ENCODE measurements at places on chromosomes 4 and X.
A peak's percentile ranks its signal among the peaks of the same experiment; 100 is the strongest.

DNA sequence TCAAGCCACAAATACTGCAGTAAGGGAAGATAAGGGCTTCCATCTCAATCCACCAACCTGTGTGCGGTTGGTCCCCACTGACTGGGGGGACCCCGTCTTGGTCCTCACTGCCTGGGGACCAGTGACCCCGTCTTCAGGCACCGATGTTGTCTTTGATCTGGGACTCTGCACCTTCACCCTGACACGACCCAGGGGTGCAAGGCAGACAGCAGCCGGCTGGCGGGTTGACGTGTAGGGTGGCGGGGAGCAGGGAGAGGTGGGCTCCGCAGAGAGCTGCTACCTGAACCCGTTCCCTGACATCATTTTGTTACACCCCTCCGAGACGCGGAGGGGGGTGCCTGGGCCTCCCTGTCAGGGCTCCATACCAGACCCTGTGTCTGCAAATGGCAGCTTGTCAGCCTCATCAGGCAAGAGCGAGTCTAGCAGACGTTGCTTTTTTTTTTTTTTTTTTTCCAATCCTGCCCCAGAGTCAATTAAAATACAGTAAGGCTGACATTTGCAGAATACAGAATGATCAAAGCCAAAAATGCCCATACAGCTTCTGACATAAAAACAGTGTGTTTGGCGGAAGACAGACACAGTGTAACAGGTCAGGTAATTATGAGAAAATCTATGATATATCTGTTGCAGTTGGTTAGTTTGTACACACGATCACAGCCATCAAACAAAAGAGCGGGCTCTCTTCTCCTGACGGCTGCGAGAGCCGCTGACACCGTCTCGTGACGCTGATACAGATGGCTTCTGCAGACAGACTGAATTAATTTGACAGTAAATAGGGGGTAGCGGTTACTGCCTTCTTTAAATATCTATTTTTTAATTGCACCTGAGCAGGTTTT is 118.6 kb downstream of the CRLF2 start:
- no peak for DNase-seq

- DNase-seq, result no peak
These were observed 2.0 kb upstream of the PDK3 start for GRCh38 chrX:24463077-24463476.

GRCh38 chr4:20311856-20312255 is 60.2 kb downstream of the SLIT2 start:
- DNase-seq, result no peak

- DNase-seq, result no peak
These were observed 981 bp upstream of the PITX2 start for GRCh38 chr4:110623718-110624397.

DNA sequence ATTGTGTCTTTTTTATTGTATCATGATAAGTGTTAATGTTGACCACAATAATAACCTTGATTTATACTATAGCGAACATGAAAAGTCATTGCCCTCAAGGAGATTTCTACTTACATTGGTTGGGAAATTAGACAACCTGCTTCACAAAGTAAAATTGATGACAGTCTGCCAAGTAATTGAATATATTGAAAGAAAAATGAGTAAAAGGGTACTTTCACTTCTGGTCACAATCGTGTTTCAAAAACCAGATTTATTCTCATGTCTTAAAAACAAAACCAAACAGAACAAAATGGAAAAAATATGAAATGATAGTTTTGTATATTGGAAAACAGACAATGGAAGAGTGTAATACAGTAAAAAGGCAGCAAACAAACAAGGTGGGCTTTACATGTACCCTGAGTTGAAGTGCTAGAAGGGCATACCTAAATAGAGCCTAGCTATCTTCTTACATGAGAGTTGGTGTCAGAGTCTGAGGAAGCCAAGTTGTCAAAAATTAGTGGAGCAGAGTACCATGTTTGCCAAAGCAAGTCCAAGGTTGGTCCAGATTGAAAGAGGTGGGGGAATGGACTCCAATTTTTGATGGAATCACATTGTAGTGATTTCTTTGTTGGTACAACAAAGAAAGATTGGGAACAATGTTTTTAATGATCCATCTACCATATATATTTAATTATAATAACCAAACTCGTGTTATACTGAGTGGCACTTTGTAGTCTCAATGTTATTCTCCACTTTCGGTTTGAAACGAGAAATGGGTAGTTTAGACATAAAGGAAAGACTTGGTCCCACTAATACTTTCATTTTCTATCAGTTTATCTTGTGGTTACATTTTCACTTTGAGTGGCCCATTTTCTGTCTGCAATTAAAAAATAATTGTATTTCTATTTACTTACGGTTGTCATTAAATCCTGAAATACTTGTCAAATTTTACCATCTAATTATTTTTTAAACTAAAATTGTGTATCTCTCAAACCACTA is 775.6 kb downstream of the STIM2 start:
- no peak for DNase-seq

GRCh38 chrX:14003028-14003427 is 26.7 kb downstream of the GEMIN8 start:
- no peak for DNase-seq

DNA sequence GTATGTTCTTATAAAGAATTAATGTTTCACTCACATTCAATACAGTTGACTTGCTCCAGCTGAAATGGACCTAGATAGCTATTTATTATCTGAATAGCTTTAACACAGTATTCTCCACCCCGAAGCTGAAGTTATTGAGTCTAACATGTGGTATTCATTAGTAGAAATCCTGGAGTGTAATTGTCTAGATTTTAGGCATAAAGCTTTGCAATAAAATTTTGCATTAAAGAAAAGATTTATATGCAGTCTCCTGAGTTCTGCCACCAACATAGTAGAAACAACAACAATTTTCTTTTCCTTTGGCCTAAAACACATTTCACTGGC is 90.2 kb upstream of the DCLK2 start:
- no peak for DNase-seq

GRCh38 chrX:154443479-154443910 is 446 bp upstream of the FAM50A start:
- DNase-seq, result no peak

DNA sequence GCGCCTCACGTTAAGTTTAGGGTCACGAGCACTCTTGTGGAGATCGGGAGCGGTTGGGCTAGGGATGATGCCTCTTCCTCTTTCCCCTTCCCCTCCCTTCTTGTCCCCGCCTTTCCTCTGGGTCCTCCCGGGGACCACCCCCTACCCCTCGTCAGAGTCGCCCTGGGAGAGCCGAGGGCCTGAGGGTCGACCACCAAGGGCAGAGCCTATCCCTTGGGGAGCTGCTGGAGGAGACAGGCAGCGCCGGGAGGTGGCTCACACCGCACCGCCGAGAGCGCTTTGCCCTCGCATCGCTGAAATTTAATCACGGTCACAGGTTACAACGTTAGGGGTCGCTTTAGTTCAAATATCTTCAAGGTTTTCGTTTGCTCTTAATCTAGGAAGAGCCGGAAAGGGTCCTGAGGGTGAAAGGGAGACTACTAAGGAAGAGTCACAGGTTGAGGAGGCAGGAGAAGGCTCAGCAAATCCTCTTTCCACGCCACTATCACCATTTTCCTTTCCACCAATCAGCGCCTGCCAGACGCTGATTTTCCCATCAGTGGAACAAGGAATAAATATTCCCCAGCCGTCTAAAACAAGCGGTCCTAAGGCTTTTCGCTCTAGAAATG is 528 bp upstream of the SNCA start:
- DNase-seq, result no peak

DNA sequence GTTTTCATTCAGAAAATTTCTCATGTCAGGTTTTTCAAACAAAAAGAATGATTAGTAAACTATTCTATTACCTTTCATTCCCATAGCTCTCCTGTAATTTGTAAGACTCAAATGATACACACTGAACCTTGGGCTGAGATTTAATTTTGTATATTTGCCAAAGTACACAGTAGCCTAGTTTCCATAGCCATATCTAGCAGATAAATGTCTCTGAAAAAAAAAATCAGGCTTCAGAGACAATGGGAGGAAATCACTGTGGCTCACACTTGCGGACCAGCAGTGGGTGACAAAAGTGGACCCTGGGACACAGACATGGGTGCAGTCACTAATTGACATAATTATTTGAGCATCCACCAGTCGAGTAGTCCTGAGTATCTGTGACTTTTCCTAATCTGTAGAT is 46.6 kb downstream of the MAOA start:
- DNase-seq, result no peak

GRCh38 chr4:16045687-16046086 is 38.1 kb downstream of the PROM1 start:
- no peak for DNase-seq

- no peak for DNase-seq
These were observed 614.8 kb upstream of the TECRL start for GRCh38 chr4:65023883-65024670.

DNA sequence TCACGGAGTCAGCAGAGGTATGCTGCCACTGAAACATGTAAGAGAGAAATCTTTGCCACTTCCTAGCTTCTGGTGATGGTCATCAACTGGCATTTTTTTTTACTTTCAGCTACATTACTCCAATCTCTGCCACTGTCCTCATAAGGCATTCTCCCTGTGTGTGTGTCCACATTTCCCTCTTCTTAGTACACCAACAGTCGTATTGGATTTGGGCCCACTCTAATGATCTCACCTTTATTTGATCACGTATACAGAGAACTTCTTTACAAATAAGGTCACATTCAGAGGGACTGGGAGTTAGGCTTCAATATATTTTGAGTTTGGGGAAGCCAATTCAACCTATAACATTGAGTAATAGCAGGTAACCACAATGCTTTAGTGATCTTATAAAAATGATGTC is 649.1 kb downstream of the GRID2 start:
- DNase-seq, result no peak

DNA sequence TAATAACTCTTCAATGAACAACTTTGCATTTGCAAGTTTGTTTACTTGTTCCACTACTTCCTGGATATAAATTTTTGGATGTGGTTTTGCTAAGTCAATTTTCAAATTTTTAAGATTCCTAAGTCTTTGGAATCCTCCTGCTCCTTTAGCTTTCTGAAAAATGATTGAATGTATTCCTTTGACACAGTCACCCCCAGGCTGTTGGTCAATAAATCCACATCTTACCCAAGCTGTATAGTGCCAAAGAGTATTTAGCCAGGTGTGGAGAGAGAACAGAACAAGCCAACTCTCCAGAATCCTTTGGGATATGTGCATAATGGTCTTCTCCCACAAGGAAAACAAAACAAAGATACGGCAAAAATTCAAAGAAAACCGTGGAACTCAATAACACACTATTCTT is 56.9 kb upstream of the INTU start:
- DNase-seq, result no peak

DNA sequence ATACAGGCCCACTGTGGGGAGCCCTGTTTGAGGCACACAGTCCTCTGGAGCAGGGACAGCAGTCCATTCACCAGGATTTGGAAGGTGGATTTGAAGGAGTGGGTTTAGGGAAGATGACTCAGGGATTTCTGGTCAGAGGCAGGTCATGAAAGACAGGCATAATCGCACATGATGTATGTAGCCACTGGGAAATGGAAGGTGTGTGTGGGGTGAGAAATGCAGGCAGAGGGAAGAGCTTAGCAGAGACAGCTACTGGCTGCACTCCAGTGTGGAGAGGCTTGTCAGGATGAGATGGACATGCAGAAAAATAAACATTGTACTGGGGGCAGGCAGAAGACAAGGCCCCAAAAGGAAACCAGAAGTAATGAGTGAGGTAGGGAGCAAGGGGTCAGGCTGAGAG is 85.2 kb upstream of the STS start:
- DNase-seq, result no peak

- no peak for DNase-seq
These were observed 403.7 kb downstream of the MID1IP1 start for GRCh38 chrX:39204945-39205344.

DNA sequence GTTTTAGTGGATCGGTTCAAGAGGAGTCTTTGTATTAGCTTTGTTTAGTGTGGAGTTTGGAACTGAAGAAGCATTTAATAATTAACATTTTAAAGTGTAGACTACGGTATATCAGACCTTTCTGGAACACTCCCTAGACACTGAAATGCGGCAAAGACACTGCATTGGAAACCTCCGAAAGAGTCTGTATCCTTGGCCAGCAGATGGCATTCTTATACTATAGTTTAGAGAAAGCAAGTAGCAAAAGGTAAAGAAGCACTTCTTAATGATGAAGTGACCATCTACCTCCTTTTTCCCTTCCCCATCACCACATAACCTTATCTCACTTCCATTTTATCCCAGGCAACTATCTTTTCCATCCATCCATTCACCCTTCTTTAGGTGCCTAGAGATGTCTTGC is 7.6 kb downstream of the FABP2 start:
- peak; percentile 39 for DNase-seq

DNA sequence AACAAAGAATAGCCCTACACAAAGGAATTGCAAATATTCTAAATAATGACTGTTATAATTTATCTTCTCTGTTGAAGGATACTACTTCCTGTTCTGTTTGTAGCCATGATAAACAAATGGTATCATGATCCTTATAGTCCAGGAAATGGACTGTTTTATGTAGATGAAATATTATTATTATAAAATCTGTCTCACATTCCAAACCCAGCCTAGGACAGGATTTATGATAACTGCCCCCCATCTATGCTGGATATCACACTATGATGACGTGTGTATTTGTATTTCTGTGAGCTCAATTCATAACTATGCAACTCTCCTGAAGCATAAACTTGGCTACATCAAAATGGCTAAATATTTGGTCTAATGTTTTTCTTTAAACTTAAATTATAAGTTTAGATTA is 21.3 kb downstream of the DMD start:
- no peak for DNase-seq

- no peak for DNase-seq
These were observed 34.0 kb upstream of the CYBB start for GRCh38 chrX:37745835-37746217.

DNA sequence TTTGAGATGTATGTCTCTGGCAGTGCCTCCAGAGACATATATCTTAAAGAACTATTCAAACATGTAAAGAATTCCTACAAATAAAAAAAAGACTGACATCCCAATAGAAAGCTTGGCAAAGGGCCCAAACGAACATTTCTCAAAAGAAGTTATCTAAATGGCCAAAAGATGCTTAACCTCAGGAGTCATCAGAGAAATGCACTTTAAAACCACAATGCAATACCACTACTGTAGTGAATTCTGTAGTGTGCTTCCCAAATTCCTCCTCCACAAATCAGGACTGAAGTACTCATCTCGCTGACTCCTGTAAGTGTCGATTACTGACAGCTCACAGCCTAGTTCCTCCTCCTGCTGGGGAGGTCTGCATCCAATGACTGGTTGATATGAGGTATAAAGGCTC is 129.0 kb upstream of the MAMLD1 start:
- DNase-seq, result no peak

- DNase-seq, result no peak
These were observed 1.2 kb upstream of the TRPC5 start for GRCh38 chrX:112083624-112084326.

GRCh38 chrX:153612413-153612812 is 13.5 kb upstream of the CCNQ start:
- no peak for DNase-seq

- DNase-seq, result no peak
These were observed 345.6 kb downstream of the RPA4 start for GRCh38 chrX:97229318-97229717.
